ENCODE measurements at places on chromosomes 6 and 20.

DNA sequence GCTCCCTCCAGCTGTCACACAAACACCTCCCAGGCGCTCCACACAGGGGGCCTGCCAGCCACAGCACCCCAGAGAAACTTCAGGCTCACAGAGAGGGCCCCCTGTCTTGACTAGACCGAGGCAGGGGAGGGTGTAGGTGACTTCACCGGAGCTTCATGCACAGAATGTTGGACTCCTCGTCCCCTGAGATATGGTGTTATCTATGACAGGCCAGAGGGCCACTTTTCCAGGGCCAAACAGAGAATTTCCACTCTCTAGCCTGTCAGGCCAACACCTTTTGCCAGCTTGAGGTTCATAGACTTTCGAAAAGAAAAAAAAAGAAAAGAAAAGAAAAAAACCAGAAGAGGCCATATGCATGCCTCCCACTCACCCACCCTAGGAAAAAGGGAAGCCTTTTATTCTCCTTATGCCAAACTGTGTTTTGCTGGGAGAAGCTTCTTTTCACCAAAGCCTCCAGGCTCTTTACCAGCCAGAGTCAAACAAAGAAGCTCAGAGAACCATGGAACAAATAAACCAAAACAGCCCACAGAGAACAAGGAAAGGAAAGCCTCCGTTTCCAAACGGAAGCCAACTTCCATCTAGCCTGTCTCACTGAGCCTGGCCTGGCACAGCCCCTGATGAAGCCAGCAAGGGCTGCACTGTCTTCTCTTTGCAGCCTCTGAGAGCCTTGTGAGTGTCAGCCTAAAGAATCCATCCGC lies 313.2 kb upstream of the JARID2 start:
- no peak for DNase-seq

DNA sequence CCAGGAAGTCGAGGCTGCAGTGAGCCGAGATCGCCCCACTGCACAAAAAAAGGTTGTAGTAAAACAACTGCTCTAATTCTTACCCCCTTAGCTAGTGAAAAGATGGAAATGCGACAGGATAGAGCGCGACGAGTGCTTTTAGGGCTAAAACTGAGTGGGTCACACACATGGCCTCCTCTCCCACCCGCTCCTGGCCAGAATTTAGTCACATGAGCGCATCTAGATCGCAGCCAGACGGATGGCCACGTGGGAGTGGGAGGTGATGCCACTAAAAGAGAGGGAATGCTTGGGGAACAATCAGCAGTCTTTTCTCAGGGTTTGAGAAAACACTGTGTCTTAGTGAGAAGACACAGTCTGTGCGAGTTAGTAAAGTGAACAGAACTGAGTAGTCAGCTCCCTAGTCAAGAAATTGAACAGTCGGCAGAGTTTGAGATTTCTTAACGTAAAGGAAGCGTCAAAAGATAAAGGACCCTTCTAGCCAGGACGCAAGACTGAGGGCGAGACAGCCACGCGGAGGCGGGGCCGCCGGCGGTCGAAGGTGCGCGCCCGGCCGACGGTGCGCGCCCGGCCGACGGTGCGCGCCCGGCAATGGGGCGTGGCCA lies 664 bp upstream of the ACTR5 start:
- DNase-seq, result no peak

DNA sequence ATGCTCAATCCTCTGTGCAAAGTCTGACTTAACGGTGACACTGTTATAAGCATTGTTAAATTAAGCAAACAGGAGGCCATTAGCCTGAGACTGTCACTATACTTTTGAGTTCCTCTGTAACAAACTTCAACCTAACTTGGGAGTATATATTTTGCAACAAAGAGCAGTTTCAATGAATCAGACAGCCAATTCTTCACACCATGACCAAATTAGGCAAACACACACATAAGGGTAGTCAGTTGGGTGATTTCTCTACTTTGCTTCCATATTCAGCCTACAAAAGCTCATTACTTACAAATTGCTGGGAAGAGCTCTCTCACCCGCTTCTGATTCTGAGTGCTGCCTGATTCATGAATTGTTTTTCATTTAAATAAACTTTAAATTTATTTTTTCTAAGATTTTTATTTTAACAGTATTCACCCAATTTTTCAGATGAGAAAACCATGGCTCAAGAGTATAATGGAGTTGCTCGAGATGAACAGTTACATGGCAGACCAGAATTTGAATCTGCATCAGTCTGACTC lies 60.5 kb downstream of the HACE1 start:
- DNase-seq, result no peak

- DNase-seq, result no peak
Observed at GRCh38 chr6:128230267-128230989, 290.0 kb downstream of the PTPRK start.

DNA sequence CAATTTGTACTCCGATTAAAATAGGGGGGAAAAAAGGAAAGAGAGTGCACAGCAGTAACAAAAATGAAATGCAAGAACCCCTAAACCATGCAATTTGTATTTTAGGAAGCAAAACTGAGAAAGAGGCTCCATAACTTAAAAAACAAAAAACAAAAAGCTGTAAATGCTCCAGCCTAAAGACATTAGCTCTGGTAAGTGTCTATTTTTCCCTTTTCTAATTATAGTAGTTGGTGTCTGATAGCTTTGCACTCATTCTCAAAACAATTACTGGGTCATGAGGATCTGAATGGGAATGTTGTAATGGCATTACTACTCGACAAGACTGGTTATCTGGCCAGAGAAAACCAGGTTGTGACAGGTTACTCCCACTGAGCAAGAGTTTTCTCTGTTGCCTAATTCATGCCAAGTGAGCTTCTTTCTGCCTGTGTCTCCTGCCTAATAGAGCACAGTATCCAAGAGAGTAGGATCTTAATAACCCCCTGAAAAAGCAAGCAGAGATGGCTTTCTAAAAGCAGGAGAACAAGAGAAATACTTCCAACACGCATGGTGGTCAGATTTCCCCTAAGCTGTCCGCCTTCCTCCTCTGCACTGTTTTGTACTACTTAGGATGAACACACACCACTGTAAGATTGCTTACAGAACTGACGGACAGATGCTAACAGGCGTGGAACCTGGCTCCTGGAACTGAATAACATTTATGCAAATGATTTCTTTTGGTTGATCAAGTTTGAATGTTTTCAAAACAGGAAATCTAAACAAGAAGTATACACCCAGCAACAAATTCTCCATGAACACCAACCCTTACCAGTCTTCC lies 86.4 kb downstream of the FKBP5 start:
- no peak for DNase-seq

- no peak for DNase-seq
Observed at GRCh38 chr6:167306401-167306998, 15.4 kb downstream of the UNC93A start.

- DNase-seq, result no peak
Observed at GRCh38 chr6:162014069-162014811, 713.3 kb downstream of the PRKN start.

GRCh38 chr6:111739257-111739696 lies 133.6 kb upstream of the TRAF3IP2 start:
- DNase-seq, result no peak

GRCh38 chr20:36105711-36106226 lies 48.8 kb upstream of the EPB41L1 start:
- no peak for DNase-seq

DNA sequence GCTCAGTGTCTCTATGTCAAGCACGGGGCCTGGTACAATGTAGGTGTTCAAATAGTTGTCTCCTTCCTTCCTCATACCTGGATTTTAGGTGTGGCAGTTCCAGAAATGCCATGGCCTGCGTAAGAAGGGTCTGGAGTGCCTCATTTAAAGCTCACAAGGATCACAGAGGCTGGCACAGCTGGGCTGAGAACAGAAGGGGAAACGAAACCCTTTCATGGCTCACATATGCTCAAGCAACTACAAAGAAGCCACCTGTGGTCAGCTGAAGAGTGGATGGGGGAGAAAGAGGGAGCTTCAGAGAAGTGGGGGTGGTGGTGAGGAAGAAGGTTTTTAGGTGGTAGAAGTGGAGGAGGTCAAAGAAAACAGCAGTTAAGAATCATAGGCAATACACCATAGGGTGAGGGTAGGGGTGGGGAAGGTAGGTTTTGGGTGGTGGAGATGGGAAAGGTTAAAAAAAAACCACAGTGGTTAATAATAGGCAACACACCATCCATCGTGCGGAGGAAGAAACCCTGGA lies 17.0 kb upstream of the TOP1 start:
- DNase-seq, result no peak

DNA sequence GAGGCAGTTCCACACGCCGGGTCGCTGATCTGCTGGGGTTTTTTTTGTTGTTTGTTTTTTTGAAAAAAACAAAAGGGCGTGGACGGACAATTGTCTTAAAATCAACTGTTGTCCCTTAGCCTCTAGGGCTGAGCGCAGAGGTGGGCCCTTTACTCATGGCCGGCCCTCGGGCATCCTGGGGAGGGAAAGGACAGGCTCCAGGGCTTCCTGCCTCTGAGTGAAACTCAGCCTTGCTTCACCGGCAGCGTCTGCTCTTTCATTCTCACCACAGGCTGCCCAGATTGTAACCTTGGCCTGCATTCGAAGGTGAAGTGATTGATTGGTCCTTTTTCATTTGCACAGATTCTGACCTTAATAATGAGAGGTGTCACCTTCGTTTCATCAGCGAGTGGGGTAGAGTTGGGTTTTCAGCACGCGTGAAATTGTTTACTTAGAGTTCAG lies 797 bp downstream of the SMIM13 start:
- peak; percentile 34 for DNase-seq

DNA sequence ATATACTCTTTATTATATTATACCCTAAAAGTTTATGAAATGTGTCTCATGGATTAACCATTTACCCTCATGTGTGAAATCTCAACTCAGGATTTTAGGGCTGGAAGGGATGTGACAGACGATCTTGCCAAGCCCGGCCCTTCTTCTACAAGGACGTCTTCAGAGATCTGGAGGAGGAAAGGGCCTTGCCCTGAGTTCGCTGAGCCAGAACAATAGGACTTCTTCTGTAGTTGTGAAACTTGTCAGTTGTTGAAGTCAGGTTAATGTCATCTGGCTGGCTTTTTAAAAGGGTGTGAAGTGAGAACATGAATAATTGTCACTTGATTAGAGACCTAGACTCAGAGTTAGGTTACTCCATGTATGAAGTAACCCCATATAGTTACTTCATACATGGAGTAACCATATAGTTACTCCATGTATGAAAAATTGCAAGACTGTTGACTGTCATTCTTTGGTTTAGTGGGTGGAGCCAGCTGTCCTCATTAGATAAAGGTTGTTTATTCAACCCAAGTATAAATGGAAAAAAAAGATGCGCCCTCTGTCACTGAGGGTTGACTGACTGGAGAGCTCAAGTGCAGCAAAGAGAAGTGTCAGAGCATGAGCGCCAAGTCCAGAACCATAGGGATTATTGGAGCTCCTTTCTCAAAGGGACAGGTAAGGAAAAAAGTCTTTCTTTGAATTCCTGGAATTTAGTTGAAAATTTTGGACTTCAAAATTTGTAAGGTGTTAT lies at the start of gene ARG1:
Gene ARG1, plus strand, starts transcription at position 541 of the 730 bp plus-strand sequence. Its CDS starts 57 bp downstream, at position 598.
- DNase-seq, result no peak

DNA sequence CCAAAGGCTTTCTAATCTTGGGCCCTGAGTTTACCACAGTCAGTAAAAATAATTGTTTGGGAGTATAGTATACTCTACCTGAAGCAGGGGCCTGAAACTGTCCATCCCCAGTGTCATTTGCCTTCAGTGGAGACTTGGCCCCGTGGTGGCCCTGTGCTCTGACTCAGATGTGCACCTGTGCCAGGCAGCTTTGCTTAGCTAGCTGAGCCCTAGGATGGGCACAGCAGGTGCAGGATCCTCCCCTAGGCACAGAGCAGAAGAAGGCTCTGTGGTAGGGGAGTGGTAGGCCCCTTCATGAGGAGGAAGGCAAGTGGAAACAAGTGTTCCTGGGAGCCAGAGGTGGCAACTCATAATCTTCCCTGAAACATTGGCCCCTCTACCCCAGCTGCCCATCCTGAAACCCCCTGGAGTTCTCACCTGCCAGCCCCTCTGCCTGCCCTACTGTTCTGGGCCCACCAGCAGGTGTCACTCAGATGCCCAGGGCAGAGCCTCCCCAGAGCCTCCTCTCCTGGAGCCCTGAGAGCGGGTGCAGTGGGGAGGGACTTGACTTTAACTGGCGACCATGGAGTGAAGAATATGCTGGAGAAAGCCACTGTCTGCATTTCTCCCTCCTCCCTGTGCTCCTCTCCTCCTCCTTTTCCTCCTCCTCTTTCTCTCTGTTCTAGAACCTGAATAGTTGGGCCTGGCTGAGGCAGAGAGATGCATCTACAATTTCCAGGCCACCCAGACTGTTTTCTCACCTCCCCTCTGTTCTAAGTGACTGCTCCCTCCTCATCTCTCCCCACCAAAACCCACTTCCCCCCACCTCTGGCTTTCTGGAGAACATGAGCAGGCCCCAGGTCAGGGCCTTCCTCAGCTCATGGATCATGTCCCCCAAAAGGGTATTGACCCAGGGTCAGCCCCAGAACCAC lies 2.9 kb downstream of the CPNE5 start:
- no peak for DNase-seq

DNA sequence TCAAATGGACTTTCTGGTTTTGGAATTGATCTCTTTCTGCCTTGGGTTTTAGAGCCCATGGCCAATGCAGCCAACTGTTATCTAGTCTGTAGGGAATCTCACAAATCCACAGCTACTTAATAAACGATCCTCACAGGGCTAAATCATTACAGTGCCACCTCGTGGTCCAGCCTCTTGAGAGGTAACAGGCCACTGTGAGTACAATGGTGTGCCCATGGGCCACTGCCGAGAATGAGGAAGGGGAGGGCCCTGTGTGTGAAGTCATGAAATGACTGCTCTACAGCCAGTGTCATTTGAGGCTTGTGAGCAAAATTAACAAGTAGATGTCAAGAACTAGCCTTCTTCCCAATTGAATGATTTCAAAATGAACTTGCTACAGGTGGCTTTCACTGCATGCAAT lies 54.3 kb upstream of the GMPR start:
- peak; percentile 15 for DNase-seq

- DNase-seq, result no peak
Observed at GRCh38 chr20:32302507-32302872, 25.0 kb downstream of the KIF3B start.

DNA sequence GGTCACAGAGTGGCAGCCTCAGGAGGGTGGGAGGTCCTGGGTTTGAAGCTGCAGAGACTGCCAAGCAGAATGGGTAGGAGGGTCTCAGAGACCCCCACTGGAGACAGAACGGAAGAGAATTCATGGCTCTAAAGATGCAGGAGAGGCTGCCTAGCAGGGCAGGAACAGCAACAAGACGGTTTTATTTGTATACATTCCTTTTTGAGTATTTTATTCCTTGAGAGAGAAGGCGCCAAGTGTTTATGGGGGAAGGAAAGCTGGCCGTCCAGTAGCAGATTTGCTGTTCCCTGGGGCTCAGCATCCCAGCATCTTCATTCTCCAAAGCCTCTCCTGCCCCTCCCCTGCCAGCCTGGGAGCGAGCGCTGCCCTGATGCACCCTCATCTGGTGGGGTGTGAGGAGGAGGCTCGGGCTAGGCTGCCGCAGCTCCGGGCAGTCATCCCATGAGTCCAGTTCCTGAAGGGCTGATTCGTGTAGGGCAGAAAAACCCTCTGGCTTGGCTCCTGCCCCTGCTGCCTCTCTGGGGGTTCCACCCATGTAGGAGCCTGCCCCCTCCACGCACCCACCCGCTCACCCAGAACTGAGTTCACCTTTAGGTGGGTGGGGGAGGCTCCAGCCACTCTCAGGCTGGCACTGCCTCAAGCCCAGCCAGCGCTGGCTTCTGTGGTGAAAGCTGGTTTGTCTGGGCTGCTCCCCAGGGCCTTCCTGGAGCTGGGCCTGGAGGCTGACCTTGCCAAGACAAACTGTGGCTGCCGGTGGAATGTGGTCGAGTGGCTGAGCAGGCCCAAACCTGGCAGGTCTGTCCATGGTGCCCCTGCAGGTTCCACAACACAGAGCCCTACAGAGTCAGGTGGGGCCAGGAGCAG lies 32.4 kb downstream of the CPXM1 start:
- no peak for DNase-seq

- no peak for DNase-seq
Observed at GRCh38 chr6:145009711-145010110, 724.6 kb downstream of the UTRN start.

GRCh38 chr20:38094373-38094891 lies 60.9 kb downstream of the RPRD1B start:
- DNase-seq, result peak; percentile 1
